CD4-positive, alpha-beta T cell treated with Interleukin-4 for 4 hours (primary cell): ENCODE measurements at places on chromosomes 3 and 15.
A peak's percentile ranks its signal among the peaks of the same experiment; 100 is the strongest.

GRCh38 chr3:144585953-144586352, 614.3 kb downstream of the DIPK2A start:
- no peak for DNase-seq

DNA sequence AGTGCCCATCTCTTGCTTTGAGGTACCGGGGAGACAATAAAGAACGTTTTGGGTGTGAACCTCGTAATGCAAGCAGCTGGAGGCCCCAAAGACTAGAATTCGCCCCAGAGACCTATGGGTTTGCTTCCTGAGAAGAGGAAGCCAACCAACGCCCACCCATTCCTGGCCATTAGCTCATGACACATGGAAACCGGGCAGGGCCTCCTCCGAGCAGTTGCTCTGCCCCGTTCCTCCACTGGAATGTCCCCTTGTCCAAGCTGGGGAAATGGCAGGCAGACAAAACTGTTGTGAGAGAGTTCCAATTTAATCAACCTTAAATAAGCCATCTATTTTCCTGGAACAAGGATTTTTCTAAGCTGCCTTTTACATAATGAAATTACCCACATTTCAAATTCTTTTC, 250.9 kb upstream of the IGF1R start:
- no peak for DNase-seq

DNA sequence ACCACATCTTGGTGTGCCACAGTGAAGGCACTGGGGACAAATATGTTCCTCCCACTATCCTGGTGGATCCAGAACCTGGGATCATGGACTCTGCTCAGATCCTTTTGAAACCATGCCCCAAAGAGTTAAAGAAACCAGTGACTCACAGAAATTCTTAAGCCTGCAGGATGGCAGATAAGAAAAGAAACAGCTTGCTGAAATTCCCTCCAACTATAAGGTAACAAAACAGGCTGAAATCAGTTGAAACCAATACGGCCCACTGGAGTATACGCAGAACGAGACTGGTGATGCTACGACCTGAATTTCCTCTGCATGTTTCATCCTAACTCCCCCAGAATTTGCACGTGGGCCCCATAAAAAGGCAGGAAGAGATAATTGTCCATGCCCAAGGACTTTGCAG, 209.6 kb downstream of the TJP1 start:
- DNase-seq, result no peak

DNA sequence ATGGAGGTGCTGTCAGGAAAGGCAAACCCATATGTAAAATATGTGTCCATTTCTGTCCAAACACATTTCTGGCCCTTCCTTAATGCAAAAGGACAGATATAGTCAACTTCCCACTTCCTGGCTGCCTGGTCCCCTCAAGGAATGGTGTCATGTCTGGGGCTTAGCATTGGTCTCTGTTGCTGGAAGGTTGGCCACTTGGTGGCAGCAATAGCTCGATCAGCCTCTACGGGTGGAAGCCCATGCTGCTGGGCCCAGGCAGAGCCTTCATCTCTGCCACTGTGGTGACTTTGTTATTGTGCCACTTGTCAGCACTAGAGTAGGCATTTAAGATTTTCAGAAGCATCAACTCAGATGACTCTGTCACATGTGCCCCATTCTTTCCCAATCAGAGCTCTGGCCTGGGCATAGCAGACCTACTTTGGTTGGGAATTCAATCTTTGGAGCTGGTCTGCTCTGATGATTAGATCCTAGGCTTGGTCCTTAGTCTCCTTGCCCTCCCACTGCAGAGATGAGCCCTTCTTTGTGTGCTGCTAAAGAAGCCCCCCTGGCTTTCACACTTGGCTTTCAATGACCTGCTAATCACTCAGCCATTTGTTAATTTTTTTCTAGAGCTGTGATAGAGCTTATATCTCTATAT, 51.0 kb upstream of the SPSB4 start:
- peak; percentile 43 for DNase-seq

DNA sequence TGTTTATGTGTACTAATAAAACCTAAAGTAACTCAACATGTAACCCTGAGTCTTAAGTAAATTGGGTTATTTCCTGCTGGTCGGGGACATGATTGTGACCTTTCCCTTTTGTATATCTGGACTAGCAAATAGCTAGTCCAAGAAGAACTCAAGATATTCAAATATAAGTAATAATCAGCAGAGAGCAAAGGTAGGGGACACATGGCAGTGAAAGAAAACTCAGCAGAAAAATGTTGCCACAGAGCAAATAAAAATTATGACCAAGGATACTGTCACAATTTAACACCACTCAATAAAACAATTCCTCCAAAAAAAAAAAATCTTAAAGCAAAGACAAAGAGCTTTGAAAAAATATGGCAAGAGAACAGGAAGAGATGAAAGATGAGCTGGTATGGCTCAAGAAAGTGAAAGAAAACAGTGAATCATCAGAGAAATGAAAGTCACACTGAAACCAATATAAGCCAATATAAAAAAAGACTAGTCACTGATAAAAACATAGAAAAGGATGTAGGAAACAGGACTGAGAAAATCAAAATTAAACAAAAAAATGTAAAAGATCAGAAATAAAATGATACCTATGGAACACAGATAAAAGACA, 43.4 kb downstream of the HLTF start:
- DNase-seq, result peak; percentile 5

DNA sequence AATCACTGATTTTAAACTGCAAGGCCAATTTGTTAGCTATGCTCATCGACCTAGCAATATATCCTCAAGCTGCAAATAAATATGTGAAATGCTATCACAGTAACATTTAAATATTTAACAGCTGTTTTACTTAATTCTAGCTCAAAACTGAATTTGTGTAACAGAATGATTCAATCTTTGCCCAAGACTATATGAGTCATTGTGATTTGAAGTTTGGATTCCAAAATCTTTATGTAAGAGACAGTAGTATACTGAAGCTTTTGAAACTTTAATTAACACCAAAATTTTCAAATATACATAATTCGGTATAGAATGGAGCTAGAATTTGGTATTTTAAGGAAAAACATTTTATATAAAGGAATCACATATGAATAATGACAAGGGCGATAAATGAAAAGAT, 603.0 kb upstream of the ROBO2 start:
- no peak for DNase-seq

- DNase-seq, result no peak
Observed at GRCh38 chr15:64969401-64969800, 20.3 kb downstream of the SPG21 start.

DNA sequence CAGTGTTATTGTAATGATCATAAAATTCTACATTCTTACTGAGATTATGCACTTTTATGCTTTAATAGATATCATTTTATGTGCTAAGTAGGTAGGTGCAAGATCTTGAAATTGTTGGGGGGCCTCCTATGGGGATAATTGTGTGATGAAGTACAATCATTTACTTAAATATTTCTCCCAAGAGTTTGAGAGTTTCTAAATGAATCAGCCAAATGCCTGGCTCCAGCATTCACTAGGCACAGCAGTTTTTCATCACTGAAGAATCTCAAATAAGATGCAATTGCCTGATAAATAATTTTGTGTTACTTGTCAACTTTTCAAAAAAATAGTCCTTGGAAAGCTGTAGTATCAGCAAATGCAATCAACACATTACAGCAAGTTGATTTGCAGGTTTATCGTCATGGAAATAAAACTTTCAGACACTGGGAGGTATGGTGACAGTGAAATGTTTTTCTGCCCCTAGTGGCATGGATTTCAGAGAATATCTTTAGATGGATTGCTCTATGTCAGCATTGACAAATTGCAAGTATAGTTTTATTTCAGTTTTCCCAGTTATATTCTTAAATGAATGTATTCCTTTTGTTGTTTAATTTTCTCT, 167.1 kb downstream of the NEK11 start:
- DNase-seq, result no peak

GRCh38 chr3:2558796-2559195, 460.1 kb downstream of the CNTN4 start:
- DNase-seq, result no peak

- DNase-seq, result no peak
Observed at GRCh38 chr3:123725652-123726400, 141.0 kb upstream of the HACD2 start.

DNA sequence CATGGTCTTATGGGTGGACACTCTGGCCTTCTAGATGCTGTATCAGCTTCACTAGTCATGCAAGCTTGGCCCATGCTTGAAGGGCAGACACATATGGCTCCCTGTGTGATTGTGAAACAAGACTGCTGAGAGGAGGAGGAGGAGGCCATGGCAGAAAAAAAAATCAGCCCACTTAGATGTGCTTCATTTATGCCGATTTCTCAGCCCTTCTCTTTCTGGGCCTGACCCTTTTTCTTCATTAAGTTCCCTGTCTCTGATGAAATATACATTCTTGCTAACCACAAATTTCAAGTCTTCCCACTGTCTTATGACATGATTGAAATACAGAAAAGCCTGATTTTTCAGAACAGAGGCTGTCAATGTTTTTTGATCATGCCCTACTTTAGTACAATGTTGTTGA, 213.0 kb upstream of the FEZF2 start:
- DNase-seq, result no peak

GRCh38 chr15:76974456-76975036, 20.4 kb upstream of the PSTPIP1 start:
- DNase-seq, result no peak

DNA sequence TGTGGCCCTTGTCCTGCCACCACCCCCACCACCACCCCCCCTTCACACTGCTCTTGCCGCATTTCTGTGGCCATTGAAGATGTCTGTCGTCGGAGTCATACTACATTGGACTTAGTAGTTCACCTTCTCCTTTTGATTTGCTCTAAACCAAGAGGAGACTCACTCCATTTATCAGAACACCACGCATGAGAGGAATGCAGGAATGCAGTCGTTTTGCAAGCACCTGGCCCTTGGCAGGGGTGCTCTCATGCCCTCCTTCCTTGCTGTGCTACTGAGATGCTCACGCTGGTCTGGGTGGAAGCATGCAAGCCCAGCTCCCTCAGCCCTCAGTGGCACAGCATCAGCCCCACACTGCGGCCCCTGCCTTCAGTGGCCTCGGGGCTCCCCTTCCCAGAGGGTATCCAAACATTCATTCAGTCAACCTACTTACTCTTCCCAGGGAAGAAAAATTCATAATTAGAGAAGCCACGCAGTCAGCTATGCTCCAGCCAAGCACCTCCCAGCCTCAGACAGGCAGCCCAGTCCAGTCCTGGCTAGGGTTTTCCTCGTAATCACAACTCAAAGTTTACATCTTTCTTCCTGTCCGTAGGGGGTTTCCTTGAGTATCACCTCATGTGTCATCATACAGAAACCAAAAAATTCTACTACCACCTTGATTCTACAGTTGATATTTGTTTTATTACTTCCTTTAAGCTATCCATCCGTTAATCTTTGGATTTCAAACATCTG, 520.0 kb downstream of the GABRG3 start:
- DNase-seq, result no peak

DNA sequence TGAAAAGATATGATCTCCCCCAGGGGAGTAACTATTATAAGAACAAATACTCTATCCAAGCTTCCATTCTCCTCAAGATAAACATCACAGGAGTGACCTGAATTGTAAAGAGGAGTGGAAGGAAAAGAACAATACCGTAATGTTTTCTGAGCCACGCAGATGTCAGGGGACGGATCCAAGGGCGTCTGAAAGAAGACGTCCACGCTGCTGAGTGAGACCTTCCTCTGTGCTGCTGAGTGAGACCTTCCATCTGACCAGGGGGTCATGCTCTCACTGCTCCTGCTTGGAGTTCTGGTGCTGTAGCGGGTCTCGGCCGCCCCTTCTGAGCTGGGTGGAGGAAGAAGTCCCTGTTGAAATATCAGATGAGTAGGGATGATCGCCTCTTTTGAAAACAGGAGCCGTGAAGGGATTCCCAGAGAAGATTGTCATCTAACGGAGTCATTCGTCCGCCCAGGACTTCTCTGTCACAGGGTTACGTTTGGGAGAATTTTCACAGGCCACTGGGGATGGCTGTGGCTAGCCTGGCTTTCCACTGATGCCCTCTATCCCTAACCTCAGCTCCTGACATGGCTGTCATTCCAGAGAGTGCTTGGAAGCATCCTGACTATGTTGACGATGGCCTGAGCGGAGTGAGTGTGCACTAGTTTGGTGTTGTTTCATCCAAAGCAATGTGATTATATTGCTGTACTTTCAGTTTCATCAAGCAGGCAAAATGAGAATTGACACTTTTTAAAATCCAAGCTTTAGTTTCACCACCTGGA, 184.9 kb downstream of the APBA2 start:
- DNase-seq, result no peak

DNA sequence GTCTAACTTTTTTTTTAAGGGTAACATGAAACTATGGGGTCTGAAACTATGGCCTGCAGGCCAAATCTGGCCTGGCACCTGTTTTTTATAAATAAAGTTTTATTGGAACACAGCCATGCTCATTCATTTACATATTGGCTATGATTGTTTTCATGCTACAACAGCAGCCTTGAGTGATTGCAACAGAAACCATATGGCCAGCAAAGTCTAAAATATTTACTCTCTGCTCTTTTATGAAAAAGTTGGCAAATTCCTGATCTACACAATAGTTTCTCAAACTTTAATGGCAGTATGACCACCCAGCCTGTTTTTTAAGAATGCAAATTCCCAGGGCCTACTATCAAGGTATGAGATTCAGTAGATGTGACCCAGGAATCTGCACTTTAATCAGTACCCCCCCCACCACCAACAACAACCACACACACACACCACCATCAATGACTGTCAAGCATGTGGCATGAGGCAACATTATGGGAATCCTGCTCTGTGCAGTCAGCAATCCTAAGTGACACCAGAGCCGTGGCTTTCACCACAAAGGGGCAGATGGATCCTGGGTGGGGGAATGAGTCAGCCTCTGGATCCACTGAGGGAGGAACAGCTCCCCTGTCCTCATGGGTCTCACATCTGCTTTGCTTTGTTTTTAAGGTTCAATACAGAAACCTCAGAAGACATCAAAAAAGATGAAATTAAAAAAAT, 142.8 kb downstream of the NTRK3 start:
- no peak for DNase-seq

DNA sequence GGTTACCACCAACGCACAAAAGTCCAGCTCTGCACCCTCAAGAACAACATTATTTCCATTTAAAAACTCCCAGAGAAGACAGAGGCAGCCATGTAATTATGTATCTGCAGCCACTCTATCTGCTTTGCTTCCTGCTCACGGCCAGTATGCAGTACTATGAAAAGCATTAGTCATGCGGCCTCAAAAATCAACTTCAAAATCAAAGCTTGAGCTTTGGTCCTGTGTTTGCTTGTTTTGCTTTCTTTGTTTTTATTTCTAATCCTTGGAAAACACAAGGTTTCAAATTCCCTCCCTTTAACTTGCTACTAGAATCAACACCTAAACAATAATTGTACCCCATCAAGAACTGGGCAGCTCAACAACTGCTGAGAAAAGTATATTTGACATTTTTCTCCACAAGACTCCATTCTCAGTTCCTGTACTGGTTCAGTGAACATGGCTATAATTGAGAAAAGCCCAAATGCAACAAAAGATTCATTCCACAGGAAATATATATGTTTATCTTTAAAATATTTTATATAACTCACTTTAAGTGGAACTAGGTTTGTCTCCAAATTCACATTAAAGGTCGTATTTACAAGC, 37.6 kb downstream of the GBE1 start:
- no peak for DNase-seq

GRCh38 chr15:101329309-101329863, 34.3 kb upstream of the SNRPA1 start:
- DNase-seq, result no peak

- DNase-seq, result peak; percentile 17
Observed at GRCh38 chr3:52463416-52463815, 8.0 kb downstream of the NISCH start.

GRCh38 chr3:14224895-14225294, 46.3 kb downstream of the LSM3 start:
- DNase-seq, result no peak

GRCh38 chr3:38964204-38964603, 87.5 kb downstream of the SCN11A start:
- DNase-seq, result no peak
